Mesothelial cell of epicardium (in vitro differentiated cells): ENCODE measurements at places on chromosomes 5 and 9.

- no peak for DNase-seq
These were observed 350.5 kb downstream of the SPOCK1 start for GRCh38 chr5:137148655-137149054.

- no peak for DNase-seq
These were observed 64.3 kb downstream of the GLDC start for GRCh38 chr9:6581253-6581652.

DNA sequence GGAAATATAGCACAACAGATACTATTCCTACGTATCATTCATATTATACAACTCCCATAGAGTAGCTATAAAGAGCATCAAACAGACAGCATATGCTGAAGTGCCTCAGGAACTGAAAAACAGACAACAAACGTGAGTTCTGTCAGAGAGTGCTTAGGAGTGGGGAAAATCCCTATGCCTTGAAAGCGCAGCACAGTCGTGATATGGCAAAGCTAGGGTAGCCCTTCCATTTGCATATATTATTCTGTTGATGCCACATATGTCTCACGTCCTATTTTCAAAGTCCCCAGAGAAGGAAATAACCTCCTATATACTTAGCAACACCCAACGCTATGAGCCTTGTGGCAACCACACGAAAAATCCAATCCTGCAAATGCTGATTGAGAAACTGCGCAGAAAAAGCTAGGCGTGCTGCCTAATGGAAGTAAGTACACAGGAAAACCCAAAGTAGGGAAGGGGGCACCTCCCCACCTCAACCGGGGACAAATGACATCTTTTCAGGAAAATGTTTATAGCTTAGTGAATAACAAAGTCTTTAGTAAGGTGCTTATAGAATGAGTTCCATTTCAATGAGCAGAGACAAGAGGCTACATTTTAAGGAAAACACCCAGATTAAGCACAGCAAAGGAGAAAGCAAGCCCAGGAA lies 105.1 kb downstream of the MED10 start:
- no peak for DNase-seq

- no peak for DNase-seq
These were observed 179.9 kb downstream of the GAS1 start for GRCh38 chr9:86767373-86767772.

GRCh38 chr9:127221695-127222094 lies 42.9 kb upstream of the GARNL3 start:
- no peak for DNase-seq

DNA sequence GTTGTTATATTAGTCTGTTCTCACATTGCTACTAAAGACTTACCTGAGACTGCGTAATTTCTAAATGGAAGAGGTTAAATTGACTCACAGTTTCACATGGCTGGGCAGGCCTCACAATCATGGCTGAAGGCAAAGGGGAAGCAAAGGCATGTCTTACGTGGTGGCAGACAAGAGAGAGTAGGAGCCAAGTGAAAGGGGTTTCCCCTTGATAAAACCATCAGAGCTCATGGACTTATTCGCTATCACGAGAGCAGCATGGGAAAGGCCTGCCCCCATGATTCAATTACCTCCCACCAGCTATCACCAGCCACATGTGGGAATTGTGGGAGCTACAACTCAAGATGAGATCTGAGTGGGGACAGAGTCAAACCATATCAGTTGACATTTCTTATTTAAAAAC lies 374.5 kb upstream of the RORB start:
- DNase-seq, result no peak

GRCh38 chr9:114371973-114372917 lies 15.5 kb downstream of the AKNA start:
- no peak for DNase-seq

- no peak for DNase-seq
These were observed 15.4 kb downstream of the TRAF2 start for GRCh38 chr9:136901516-136902258.

- DNase-seq, result no peak
These were observed 39.4 kb downstream of the KDM3B start for GRCh38 chr5:138391859-138392386.

GRCh38 chr5:112084149-112084548 lies 327.2 kb upstream of the NREP start:
- no peak for DNase-seq

DNA sequence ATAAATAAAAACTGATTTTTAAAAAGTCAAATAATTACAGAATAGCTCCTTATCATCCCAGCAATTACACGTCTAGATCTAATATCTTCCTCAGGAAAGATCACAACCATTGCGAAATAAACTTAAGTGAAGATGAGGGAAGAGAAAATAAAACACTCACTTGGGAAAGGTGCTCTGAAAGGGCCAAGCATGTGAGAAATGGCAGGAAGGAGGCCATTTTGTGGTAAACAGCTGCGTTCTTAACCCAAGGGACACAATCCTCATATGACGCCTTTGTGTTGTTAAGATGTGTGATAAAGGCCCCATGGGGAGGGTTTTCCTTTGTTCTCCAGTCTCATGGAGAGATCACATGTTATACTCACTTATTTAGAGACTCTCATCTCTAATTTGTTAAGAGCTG lies 32.5 kb downstream of the JAKMIP2 start:
- DNase-seq, result no peak

DNA sequence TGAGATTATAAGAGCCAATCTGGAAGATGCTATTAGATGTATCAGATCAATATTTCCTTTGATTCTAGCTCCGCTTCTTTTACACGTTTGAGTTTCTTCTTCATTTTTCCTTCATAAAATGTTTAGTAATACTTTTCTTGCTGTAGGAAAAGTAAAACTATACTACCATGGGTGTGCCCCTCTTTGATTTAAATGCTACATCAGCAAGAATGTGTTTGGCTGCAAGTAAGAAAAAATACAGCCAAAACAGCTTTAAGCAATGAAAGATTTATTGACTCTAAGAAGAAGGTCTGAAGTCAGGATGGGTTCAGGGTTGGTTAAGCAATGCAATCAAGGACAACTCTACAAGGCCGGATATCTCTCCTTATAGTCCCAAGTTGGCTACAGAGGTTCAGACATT lies 126.4 kb downstream of the KCTD16 start:
- DNase-seq, result no peak

GRCh38 chr9:127903557-127904475 lies 4.4 kb upstream of the ST6GALNAC6 start:
- DNase-seq, result no peak

DNA sequence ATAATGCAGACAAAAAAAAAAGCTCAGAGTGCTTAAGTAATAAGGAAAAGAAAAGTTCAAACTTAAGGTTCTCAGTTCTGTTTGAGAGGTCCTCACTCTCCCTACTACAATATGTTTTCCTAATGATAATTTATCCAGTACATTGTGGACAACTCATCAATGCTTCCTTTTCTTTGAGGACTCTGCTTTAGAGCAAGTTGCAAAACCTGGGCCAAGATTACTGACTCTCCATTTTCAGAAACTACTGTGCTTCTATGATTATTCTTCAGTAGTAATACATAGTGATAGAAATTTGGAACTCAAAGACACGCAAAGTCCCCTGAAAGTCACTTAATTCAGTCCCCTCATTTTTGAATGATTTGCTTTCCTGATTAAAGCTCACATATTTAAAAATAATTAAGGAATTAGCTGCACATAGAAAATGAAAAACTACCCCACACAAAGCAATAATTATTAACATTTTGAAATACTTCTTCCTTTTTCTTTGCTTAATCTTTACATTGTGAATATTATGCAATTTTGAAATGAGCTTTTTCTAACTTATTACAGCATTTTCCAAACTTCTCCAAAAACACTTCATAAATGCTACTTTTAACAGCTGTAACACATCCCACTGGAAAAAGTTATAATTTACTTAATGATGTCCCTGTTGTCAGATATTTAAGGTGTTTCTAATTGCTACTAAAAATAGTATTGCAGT lies 11.2 kb downstream of the CDKN2A start:
- DNase-seq, result no peak

DNA sequence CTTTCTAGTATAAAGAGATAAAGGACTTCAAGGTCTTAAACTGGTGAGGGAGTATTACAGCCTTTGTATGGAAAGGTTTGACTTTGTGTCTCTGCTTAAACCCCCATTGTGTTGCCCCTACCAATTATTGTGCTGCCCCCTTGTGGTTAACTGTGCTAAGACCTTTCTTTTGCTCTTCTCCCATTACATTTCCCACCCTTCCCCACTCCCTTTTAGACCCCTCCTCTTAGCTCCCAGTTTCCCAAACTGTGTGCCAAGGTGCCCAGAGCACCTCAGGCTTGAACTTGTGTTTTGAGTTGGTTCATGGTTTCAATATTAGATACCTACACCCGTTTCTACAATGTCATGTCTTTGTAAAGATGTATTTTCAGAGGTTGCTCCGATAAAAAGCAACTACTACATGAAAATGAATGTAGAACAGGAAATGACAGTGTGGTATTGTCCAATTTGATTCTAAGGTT lies 2.9 kb downstream of the JAK2 start:
- DNase-seq, result no peak

- DNase-seq, result no peak
These were observed 96.3 kb downstream of the ARSB start for GRCh38 chr5:78888580-78889368.

GRCh38 chr9:123712399-123712798 lies 217.5 kb downstream of the DENND1A start:
- DNase-seq, result no peak

- DNase-seq, result no peak
These were observed 494.1 kb downstream of the SEMA5A start for GRCh38 chr5:9051779-9052178.

DNA sequence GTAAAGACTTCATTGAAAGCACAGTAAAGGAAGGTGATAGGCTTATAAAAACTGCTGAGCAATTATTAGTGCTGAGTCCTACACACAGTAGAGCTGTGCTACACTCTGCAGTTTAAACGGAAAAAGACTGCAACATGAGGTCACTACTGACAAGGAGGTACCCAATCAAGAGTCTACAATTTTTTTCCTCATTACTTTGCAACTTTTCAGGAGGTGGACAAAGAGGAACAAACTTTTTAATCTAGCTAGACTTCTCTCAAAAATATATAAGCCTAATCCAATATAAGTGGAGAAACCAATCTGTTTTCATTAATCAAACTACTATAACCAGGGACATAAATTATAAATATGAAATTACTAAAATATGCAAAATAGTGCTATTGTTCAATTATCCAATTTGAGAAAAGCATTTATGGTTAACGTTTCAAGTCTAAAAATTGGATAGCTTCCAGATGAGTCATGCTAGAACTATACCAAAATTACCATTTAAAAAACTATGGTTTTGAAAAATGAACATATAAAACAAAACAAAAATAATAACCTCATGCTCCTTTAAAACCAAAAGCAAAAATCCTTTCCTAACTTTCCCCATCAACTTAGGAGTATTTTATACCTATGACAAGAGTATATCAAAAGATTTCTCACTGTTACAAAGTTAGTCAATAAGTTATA lies 37.7 kb downstream of the FAM13B start:
- DNase-seq, result no peak

GRCh38 chr5:150541895-150542294 lies 34.0 kb downstream of the NDST1 start:
- no peak for DNase-seq

GRCh38 chr9:120040896-120041295 lies 539.1 kb downstream of the CDK5RAP2 start:
- DNase-seq, result no peak

GRCh38 chr9:80794197-80794596 lies 895.1 kb downstream of the TLE1 start:
- no peak for DNase-seq

GRCh38 chr5:119179857-119180641 lies 109.2 kb downstream of the DMXL1 start:
- DNase-seq, result no peak

DNA sequence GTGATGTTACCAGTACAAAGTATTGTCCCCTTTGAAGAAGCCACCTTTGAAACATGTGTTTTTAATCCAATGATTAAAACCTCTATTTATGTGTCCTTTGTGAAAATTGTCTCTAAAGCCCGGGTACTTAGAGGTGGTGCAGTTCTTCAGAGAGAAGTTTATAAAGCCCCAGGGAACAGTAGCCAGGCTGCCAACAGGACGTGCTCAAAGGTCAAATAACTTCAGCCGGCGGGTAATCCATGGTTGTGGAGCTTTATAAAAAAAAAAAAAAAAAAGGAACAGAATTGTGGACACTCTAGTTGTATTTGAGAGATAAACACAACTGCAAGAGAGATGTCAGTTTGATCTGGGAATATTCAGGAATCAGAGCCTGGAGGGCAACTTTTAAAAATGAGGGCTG lies 57.9 kb upstream of the CTNND2 start:
- no peak for DNase-seq

GRCh38 chr5:40678460-40679147 lies 1.1 kb upstream of the PTGER4 start:
- DNase-seq, result no peak

DNA sequence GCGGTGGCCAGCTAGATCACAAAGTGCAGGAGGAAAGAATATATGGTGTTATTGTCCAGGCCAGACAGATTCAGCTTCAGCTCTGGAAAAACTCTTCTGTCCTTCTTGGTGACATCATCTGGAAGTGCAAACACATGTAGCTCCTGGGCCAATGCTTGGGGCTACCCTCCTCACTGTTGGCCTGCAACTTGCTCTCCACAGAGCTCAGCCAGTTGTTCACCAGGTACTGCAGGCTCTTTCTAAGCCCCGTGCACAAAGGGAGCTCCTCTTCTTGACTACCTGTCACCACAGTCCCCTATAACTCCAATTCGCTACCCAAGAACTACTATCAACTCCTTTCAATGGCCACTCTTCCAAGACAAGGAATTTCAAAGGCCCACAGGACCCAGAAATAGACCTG lies 1175.9 kb upstream of the CDH9 start:
- DNase-seq, result no peak

DNA sequence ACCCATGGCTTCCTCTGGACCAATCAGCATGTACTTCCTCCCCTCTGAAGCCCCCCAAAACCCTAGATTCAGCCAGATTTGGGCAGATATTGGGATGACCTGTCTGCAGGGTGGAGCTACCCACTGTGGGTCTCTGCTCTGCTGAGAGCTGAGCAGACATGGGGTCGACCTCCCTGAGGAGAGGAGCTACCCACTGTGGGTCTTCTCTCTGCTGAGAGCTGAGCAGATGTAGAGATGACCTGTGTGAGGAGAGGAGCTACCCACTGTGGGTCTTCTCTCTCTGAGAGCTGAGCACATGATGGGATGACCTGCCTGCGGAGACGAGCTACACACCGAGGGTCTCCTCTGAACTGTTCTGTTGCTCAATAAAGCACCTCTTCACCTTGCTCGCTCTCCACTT lies 89.6 kb downstream of the CAVIN4 start:
- no peak for DNase-seq
